ENCODE measurements at places on chromosomes 1 and 21.
A peak's percentile ranks its signal among the peaks of the same experiment; 100 is the strongest.

- peaks cover 58% of the 10 kb centered on the region for H3K4me1 ChIP-seq
- peak; percentile 88 for DNase-seq
Measured at GRCh38 chr1:180167721-180168467, 13.2 kb downstream of the QSOX1 start.

DNA sequence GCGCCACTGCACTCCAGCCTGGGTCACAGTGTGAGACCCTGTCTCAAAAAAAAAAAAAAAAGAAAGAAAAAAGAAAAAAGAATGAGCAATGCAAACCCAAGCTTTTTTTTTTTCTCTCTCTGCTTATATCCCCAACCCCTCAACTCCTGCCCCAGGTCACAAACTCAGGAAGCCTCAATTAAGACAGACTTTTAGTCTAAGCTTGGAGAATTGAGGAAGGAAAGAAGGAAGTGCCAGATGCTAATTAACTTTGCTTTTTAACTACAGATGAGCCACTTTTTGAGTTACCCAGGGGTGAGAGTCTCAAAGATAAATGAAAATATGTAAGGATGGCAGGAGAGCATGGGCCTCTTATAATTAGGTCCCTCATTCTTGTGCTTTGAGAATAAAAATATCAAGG lies 33.3 kb downstream of the PIK3CD start:
- DNase-seq = no peak
- no peaks in the 10 kb centered on the region for H3K36me3 ChIP-seq
- peaks cover 32% of the 10 kb centered on the region for H3K4me1 ChIP-seq
- H3K27ac ChIP-seq = no peak overlapping the region
- H3K27me3 ChIP-seq = no peaks in the 10 kb centered on the region
- no peak overlapping the region for H3K4me3 ChIP-seq

GRCh38 chr1:111204201-111204982 lies 3.9 kb upstream of the DENND2D start:
- peak; percentile 79 for DNase-seq
- peak overlapping the region; percentile 79 for H3K4me3 ChIP-seq
- H3K27ac ChIP-seq = peak overlapping the region; percentile 93
- H3K36me3 ChIP-seq = no peaks in the 10 kb centered on the region

DNA sequence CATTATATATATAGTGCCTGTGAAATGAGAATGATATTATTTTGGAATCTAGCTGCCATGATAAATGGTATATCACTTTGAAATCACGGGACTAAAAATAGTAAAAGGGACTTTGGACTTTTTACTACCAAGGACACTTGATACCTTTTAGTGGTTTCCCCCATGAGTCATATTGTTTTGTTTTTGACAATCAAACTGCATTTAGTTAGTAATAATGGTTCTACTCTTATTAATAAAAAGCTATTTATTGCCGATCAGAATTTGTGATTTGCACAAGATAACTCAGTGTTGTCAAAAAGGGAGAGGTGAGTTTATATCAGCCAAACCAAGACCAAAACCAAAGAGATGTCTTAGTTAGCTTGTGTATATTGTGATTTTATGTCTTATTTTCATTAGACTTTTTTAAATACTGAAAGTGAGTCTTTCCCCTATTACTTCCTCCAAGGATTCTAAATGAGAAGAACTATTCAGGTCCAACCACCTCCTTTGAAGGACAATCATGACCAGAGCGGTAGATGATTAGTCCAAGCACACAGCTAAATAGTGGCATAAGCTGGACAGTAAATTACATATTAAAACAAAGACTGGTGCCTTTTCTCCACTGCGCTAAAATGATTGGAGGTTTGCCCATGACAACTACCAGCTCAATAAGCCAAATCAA lies 281.7 kb upstream of the ESRRG start:
- H3K4me1 ChIP-seq = no peaks in the 10 kb centered on the region
- no peak for DNase-seq
- no peak overlapping the region for H3K27ac ChIP-seq
- H3K27me3 ChIP-seq = no peaks in the 10 kb centered on the region
- H3K4me3 ChIP-seq = no peak overlapping the region
- H3K36me3 ChIP-seq = no peaks in the 10 kb centered on the region

DNA sequence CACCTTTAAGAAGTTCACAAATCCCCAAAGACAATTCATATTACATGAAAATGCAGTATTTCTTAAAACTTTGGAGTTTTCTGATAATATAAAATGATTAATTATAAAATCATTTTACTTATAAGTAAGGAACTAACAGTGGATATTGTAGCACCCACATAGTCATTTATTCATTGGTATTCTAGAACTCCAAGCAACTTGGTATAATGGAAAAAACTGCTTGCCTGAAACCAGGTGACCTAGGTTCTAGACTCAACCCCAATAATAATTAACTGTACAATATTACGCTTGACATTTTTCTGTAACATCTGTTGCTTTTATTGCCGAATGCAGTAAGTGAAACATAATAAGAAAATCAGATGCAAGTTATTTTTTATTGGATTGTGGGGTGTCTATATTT lies 2.4 kb downstream of the PLA2G4A start:
- H3K27ac ChIP-seq = no peak overlapping the region
- no peaks in the 10 kb centered on the region for H3K36me3 ChIP-seq
- no peak overlapping the region for H3K4me3 ChIP-seq
- no peaks in the 10 kb centered on the region for H3K4me1 ChIP-seq

DNA sequence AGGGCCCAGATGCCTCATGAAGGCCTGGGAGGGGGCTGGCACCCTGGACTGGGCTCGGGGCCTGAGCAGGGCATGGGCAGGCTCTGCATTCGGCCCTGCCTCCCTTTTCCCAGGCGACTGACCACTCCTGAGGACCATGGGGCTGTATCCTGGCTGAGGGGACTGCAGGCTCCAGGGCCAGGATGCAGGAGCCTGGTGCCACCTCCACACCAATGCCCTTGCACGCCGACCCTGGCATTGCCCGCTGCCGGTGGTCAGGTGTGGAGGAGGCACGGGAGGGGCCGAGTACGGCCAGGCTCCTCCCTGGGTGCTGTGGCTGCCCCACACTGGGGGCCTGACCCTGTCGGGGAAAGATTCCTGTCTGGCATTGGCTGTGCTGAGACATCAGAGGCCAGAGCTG lies 128.9 kb downstream of the SIK1 start:
- H3K27me3 ChIP-seq = no peaks in the 10 kb centered on the region
- H3K4me3 ChIP-seq = no peak overlapping the region
- no peaks in the 10 kb centered on the region for H3K36me3 ChIP-seq

- H3K4me3 ChIP-seq = no peak overlapping the region
- H3K4me1 ChIP-seq = no peaks in the 10 kb centered on the region
- no peaks in the 10 kb centered on the region for H3K27me3 ChIP-seq
- no peak for DNase-seq
- H3K27ac ChIP-seq = no peak overlapping the region
- H3K36me3 ChIP-seq = no peaks in the 10 kb centered on the region
Measured at GRCh38 chr1:165894591-165894990, 67.2 kb downstream of the UCK2 start.

DNA sequence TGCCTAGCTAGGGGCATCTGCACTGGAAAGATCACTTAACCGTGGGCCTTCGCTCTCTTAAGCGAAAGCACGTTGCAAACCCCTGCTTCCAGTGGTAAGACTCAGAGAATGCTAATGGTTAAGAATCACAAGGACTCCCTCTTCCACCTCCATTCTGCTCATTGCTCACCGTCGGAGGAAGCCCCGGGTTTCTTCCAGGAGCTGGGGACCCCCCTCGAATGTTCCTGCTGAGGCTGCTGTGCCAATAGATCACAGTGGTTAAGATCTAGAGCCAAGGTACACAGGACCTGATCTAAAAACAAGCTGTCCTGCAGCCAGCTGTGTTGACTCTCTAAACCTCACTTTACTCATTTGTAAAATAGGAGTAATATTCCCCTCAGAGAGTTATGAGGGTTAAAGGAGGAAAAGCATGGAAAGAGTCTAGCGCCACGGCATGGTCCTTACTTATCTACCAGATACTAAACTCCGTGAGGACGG lies 765 bp downstream of the VAMP3 start:
- H3K27me3 ChIP-seq = no peaks in the 10 kb centered on the region
- H3K27ac ChIP-seq = peak overlapping the region; percentile 88
- peak overlapping the region; percentile 62 for H3K4me3 ChIP-seq

GRCh38 chr1:182315167-182315556 lies 76.4 kb downstream of the GLUL start:
- peaks cover 9% of the 10 kb centered on the region for H3K4me1 ChIP-seq
- no peak overlapping the region for H3K4me3 ChIP-seq
- no peaks in the 10 kb centered on the region for H3K36me3 ChIP-seq
- H3K27ac ChIP-seq = no peak overlapping the region

GRCh38 chr1:91691525-91691924 lies 190.9 kb downstream of the CDC7 start:
- H3K4me1 ChIP-seq = peaks cover 37% of the 10 kb centered on the region
- H3K27ac ChIP-seq = no peak overlapping the region
- no peak overlapping the region for H3K4me3 ChIP-seq
- H3K36me3 ChIP-seq = no peaks in the 10 kb centered on the region
- no peaks in the 10 kb centered on the region for H3K27me3 ChIP-seq
- no peak for DNase-seq

DNA sequence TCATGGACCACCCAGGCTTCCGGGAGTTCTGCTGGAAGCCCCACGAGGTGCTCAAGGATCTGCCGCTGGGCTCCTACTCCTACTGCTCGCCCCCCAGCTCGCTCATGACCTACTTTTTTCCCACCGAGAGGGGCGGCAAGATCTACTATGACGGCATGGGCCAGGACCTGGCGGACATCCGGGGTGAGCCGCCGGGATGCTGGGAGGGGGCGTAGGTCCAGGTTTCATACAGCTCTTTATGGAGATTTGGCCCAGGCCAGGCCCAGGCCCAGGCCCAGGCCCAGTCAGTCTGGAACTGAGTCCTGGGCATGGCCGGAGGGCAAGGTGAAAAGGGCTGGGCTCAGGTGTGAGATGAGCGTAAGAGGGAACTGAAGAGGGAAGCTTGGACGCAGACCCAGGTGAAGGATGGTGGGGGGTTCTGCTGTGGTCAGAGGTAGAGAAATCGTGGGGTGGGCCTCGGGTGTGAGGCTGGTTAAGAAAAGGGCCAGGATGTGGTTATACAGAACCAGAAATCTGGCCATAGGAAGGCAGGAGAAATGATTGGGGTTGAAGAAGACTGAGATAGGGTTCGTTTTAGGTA lies 23.0 kb downstream of the DISP3 start:
- H3K27ac ChIP-seq = no peak overlapping the region
- no peak overlapping the region for H3K4me3 ChIP-seq
- no peaks in the 10 kb centered on the region for H3K27me3 ChIP-seq
- DNase-seq = no peak
- no peaks in the 10 kb centered on the region for H3K36me3 ChIP-seq
- H3K4me1 ChIP-seq = no peaks in the 10 kb centered on the region
